ENCODE measurements at places on chromosomes 7 and 10. TPM values are rescaled to one million over a fixed set of nuclear protein-coding genes. Genes with fewer than 3 reads are reported as not detected.

ACHE gene
- 1.4 TPM for total RNA-seq

PVRIG gene
- not detected for total RNA-seq

GRCh38 chr10:60611291-60611747, 167.0 kb upstream of the CDK1 start:
- no peak for DNase-seq

DNA sequence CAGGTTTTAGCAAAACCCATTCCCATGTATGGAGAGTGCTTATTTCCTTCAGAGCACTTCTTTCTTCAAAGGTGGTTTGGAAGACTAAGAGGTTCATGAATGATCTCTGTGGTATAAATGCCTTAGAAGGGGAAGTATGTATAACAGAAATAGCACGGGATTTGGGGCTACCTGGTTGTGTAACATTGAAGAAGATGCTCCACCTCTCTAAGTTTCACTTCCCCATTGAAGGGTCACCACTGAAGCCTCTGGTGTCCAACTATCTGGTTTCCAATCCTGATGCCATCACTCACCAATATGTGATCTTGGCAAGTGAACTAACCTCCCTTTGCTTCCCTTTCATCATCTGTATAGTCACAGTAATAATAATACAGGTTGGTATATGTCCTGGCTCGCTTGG, 37.2 kb downstream of the CYCS start:
- DNase-seq = no peak

GRCh38 chr10:91511549-91512330, 101.6 kb downstream of the HECTD2 start:
- DNase-seq = no peak

GRCh38 chr7:100093498-100093897, 4.7 kb downstream of the COPS6 start:
- DNase-seq = no peak
